ENCODE measurements at places on chromosomes 3 and 15. TPM values are rescaled to one million over a fixed set of nuclear protein-coding genes. Genes with fewer than 3 reads are reported as not detected.

The DPPA4 gene
- polyA plus RNA-seq: 6.7 TPM

The TMCO5A gene
- polyA plus RNA-seq: not detected

The SCN11A gene
- polyA plus RNA-seq: 1.4 TPM

The PLOD2 gene
- 191 TPM for polyA plus RNA-seq

The IL20RB gene
- 0.57 TPM for polyA plus RNA-seq

The GOLGA6D gene
- 0.26 TPM for polyA plus RNA-seq

GRCh38 chr3:135215516-135215915 is 420.5 kb downstream of the EPHB1 start:
- DNase-seq: no peak

DNA sequence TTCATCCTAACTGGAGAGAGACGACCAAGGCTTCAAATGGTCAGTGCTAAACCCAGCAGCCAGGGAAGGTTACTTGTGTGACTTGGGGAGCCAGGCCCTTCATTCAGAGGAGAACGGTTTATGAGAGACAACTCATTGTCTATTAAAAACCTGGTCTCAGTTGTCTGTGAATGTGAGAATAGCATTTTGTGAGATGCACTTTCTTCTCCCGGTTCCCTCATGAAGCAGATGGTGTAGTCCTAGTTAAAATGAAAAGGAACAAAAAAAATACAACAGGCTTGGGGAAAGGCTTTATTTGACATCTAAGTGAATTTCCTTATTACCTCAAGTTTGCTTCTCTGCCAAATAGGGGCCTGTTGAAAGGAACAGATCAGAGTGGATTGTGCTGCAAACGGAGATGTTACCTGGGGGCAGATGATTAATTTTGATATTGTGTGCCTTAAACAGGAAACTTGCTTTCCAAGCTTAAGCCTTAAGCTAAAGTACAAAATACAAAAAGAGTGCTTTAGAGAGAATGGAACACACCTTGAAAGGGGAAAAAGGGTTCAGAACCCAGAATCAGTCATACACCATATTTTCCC is 202.7 kb upstream of the BHLHE40 start:
- no peak for DNase-seq

DNA sequence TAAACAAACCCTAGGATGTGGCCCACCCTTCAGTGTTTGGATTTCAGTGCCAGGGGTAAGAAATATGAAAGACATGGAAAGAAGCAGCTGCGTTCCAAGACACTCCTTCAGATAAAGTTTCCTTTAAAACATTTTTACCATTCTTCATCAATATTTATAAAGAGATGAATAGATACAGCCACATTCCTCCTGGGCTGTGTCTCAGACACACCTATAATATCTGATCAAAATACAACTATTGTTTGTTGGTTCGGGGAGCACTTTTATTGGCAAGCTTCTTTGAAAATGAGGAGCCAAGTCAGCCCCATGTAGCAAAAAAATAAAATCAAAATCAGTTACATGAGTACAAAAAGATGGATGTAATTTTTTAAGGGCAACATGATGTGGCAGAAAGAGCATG is 53.2 kb downstream of the RPL22L1 start:
- DNase-seq: no peak

GRCh38 chr3:159229116-159229680 is 427.3 kb downstream of the MFSD1 start:
- DNase-seq: no peak

DNA sequence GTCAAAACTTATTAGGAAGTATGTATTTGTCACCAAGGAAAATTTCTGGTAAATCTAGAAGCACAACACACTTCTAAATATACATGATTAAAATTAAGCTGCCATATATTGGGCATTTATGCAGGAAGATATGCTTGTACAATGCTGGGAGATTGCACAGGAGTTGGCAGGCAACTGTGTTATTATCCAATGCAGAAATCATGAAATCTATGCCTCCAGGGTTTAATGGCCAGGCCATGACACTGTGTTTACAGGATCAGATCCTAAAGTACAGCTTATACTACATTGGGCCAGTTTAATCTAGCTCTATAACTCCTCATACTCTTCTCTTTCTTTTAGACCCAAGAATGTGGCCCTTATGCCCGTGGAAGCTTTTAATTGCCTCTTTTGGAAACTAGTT is 391.4 kb upstream of the DPH6 start:
- DNase-seq: no peak

GRCh38 chr3:169771497-169772304 is 1.5 kb upstream of the MYNN start:
- peak; percentile 86 for DNase-seq

DNA sequence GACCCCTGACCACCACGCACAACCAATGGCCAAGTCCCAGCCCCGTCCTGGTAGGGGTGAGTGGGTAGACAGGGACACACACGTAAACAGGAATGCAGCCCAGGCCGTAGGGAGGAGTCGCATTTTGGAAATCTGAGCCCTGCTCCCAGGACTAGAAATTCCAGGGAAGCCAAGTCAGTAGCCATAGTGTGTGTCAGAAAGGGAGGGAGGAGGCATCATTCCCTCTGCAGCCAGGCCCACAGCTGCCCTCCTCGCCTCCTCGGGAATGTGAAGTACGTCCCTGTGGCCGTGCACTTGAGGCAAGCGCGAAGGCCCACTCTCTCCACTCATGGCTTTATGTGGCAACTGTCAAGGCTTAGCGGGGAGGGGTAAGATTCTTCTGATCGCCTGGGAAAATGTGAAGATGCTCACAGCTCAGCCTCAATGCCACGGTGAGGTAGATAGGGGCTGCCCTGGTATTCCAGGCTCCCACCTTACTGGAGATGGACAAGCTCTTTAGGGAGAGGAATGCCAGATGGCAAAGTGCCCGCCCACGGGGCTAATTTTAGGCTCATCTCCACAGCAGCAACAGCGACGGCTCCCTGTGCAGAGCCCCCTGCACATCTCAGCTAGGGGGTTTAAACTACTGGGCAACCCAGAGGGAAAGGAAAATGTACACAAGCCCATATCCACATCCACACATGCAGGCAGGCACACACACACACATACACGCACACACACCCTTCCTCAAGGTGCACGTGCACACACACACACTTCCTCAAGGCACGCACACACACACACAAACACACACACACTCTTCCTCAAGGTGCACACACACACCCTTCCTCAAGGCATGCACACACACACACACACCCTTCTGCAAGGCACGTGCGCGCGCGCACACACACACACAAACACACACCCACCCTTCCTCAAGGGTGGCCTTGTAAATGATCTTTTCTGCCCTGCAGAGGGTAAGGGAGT is 65.5 kb downstream of the ADCY5 start:
- DNase-seq: no peak

DNA sequence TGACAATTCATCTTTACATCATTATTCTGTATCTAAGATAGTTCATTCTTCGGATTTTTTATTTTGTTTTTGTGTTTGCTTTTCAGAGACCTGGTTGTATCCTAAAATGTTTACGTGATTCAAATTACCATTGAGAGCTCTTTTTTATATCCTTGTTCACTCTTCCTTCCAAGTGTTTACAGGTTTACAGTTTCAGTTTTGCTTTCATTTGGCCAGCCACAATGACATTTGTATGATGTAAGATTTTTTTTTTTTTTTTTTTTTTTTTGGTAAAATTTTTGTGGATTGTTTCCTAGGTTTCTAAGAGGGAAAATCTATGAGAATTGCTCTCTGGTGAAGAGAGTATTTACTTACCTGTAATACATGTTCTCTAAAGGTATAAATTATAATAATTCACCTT is 55.0 kb downstream of the SETD5 start:
- DNase-seq: no peak
